ENCODE measurements at places on chromosomes 5 and 9.

DNA sequence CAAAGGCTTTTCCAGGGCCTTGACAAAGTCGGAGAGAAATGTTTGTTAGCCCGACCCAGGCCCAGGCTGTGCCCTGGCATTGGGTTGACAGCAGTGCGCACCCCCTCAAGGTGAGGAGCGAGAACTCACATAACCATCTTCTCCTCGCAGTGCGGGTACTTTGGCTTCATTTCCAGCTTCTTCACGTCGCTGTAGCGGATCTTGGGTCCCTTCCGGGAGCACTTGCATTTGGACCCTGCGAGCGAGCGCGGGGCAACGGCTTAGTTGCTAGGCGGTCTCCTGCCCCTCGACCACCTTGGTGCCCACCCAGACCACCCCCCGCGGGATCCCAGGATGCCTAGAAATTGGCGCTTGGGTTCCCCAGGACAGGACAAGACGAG lies 496 bp downstream of the CXCL14 start:
- DNase-seq = no peak

- no peak for DNase-seq
Measured at GRCh38 chr5:128146671-128147070, 63.1 kb downstream of the SLC12A2 start.

DNA sequence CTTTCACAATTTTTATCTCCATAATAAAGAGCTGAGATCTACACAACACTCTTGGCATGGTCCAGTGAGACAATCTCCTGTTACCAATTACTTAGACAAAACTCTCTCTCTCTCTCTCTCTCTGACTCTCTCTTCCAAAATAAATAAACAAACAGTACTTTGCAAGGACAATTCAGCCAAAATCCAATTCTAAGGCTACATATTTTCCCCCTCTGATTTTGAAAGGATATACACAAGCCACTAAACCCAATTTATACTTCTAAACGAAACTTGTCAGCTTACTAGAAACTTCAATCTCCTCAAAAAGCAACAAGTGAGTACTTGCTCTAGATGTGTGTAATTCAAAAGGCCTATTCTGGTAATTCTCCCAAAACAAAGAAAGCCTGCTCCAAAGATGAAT lies 26.3 kb upstream of the TNPO1 start:
- DNase-seq = no peak

DNA sequence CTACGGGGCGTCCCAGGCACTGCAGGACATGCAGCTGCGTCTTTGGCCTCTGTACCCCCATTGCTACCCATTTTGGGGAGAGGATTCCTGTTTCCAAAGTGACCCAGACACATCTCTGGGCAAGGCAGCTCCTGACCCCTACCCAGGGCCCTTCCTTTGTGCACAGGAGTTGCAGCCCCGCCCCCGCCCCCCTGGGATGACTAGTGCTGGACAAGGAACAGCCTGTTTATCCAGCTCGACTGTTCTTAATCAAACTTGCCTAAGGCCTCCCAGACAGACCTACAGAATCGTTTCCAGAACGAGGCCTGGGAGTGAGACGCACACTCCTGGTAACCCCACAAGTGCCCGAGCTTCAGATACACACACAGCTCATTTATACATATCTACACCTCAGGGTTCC lies 13.2 kb downstream of the DIPK1B start:
- DNase-seq = no peak

- DNase-seq = no peak
Measured at GRCh38 chr5:40873286-40873880, 32.2 kb downstream of the CARD6 start.

Measured in retina (tissue), 1 donor.